ENCODE measurements at places on chromosomes 11 and 22.
A peak's percentile ranks its signal among the peaks of the same experiment; 100 is the strongest.

GRCh38 chr22:22125028-22125578 is 119.5 kb upstream of the VPREB1 start:
- no peak for DNase-seq

DNA sequence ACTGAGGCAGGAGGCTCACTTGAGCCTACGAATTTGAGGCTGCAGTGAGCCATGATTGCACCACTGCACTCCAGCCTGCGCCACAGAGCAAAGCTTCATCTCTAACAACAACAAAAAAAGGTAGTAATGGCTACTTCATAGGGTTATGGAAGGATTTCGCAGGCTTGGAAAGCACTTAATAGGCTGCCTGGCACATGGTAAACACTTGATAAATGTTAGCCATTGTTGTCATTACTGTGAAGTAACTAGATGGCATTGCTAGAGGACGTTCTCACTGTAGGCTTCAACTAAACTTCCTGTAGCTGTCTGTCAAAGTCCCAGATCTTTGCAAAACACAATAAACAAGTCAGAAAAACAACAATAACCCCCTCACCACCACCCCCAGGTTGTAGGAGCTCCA is 357.2 kb upstream of the NARS2 start:
- DNase-seq, result no peak

- no peak for DNase-seq
These were observed 53.2 kb downstream of the ALX4 start for GRCh38 chr11:44256673-44257291.

GRCh38 chr11:68412593-68413475 is 47.7 kb upstream of the PPP6R3 start:
- no peak for DNase-seq

DNA sequence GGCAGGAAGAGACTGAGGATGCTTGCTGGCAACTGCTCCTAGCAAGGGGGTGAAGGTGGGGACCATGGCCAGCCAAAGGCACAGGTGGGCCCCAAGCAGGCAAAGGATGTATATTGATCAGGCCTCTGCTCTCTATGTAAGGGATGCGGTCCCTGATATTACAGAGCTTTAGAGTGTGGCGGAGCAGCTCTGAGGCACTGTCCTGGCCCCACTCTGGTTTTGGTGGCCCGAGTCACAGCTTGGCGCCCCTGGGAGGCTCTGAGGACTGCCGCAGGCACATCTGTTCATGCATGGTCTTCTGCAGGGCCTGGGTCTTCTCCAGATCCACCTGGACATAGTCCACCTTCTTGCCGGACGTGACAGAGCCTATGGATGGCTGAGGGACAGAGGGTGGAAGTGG is 45.5 kb downstream of the GAB4 start:
- no peak for DNase-seq

DNA sequence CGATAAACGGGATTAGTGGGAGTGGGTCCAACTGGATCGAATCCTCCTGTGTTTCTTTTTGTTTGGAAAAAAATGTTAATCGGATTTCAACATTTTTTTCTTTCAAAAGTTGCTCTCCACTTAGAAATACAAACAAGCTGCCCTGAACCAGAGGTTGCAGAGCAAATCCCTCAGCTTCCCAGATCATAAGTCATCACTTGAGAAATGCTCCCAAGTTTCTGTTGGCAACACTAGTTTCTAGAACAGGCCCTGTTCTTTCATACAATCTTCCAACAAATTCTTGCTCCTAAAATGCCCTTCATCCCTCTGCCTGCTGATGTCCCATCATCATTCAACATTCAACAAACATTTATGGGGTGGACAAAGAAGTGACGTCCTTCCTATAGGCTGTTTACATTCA is 1.3 kb upstream of the MLC1 start:
- no peak for DNase-seq

DNA sequence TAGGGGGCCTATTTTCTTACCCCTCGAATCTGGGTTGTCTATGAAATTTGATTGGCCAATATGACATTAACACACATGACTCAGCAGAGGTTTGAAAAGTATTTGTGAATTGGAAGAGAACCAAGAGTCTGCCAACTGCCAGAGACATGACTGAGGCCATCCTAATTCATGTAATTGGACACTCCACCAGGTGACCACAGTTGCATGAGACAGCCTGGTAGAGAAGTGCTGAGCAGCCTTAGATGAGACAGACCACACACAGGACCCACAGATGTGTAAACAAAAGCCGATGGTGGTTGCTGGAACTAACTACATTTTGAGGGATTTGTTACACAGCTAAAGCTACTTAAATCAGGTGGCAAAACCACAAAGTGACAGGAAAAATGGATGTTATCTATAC is 855 bp upstream of the MS4A5 start:
- no peak for DNase-seq

- peak; percentile 40 for DNase-seq
These were observed 340.1 kb downstream of the MN1 start for GRCh38 chr22:27461470-27461869.

GRCh38 chr11:20631519-20632168 is 32.2 kb downstream of the SLC6A5 start:
- DNase-seq, result no peak

GRCh38 chr11:12045914-12046635 is 37.6 kb upstream of the DKK3 start:
- no peak for DNase-seq

DNA sequence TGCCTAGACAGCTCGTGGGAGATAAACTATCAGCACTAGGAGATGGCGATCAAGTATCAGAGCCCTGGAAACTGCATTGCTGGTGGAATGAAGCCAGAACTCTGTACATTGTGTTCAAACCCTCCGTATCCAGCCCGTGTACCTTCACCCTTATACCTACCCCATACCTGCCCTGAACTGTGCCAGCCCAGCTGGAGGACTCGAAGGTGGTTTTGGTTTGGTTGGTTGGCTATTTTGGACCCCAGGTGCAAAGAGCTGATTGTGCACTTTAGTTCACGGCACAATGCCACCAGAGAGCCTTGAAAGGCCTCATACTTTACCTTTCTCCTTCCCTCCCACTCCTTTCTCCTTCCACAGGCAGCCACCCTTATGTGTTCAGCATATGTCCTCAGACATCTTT is 16.0 kb downstream of the FAM83F start:
- DNase-seq, result no peak

GRCh38 chr11:44718612-44719390 is 8.0 kb upstream of the TSPAN18 start:
- DNase-seq, result no peak

GRCh38 chr11:76787911-76788596 is 4.9 kb downstream of the TSKU start:
- no peak for DNase-seq

DNA sequence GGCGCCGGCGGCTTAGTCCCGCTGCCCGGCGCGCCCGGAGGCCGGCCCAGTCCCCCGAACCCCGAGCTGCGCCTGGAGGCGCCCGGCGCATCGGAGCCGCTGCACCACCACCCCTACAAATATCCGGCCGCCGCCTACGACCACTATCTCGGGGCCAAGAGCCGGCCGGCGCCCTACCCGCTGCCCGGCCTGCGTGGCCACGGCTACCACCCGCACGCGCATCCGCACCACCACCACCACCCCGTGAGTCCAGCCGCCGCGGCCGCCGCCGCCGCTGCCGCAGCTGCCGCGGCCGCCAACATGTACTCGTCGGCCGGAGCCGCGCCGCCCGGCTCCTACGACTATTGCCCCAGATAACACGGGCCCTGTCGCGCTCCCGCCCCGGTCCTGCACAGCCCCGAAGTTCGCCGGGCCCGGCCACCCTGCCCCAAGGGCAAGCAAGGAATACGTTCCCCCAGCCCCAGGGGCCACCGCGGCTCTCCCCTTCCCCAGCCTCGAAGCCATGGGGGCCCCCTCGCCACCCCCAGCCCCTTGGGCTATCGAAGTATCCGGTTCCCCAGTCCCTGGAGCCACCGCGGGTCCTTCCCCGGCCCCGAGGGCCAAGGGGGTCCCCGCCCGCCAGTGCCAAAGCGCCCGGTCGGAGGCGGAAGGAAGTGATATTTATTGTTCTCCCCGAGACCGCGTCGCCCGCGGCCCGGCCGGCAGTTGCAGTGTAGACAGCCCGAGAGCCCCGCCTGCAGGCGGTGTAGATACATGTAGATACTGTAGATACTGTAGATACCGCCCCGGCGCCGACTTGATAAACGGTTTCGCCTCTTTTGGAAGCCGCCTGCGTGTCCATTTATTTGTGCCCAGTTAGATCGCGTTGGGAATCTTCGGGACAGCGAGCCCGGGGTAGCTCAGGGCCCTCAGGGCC is 6.2 kb downstream of the TBX1 start:
- DNase-seq, result no peak

Measured in A549 (cell line).